ENCODE measurements at places on chromosomes 4 and X.
A peak's percentile ranks its signal among the peaks of the same experiment; 100 is the strongest.

DNA sequence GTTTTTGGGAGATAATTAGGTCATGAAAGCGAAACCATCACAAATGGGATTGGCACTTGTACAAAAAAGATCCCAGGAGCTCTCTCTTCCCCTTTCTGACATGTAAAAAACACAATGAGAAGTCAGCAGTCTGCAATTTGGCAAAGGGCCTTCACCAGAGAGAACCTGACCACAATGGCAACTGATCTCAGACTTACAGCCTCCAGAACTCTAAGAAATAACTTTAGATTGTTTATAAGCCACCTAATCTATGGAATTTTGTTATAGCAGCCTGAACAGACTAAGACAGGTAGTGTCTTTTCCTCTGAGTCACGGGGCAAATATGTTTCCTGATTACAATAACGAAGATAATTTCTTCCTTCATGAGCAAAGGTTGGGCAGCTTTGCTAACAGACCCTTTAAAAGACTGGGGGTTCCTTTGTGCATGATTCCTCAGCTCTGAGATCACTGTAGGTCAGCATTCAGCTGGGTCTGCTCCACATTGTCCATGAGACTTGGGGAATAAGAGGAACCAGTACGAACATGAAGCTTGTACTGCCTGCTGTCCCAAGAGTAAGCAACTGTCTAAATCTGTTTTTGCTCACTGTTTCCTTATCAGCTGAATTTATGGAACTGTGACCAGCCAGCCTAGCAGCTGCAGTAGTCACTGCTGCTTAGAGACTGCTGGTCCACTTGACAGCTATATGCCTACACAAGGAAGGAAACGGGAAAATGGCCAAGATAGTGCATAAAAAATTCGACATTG is 191.6 kb downstream of the ANAPC10 start:
- DNase-seq, result no peak

- no peak for DNase-seq
These were observed 81.6 kb upstream of the TBC1D9 start for GRCh38 chr4:140837736-140838135.

DNA sequence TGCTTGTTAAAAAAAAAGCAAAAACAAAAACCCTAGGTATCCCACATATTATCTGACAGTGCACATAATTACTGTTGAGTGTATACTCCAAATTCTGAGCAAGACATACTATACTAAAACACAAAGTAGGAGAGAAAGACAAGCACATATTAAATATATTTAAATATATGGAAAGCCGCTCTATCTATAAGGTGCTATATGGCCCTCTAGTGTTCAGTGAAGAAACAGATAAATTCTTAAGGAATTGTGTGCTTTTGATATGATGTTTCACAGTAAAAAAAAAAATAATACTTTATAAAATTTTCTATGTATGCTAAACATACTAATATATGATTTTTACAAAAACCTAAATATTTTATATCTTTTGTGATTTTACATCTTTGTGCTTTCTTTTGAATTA is 137.8 kb downstream of the FBXW7 start:
- no peak for DNase-seq

DNA sequence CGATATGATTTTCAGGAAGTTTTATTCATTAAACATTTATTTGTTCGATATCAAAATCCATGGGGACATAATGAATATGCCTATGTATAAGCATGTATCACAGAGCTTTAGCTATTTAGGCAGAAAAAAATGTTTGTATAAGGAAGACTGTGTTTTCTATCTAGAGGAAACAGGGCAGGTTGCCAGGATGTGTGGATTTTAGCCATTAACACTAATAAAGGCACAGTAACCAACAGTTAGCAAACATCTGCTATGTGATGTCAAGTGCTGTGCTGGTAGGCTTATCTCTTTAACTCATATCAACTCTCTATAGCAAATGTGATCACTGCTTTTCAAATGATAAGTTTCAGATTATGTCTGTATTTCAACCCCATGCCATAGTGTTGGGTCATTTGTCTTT is 708.9 kb upstream of the HS3ST1 start:
- DNase-seq, result no peak

DNA sequence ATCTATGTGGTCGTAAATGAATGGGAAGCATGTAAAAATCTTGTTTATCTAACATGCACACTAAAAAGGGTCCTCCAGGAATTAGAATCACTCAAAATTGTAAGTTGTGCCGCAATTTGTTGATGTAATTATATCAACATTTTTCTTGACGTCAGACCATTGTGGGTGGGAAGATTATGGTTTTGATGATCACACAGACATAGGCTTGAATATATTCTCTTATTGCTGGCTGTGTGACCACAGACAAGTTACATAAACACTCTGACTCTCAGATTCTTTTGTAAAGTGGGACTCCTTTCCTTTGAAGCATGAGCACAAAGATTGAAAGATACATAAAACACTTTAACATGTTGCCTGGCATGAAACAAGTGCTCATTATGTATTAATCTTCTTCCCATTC is 51.5 kb downstream of the IL1RAPL1 start:
- DNase-seq, result no peak

DNA sequence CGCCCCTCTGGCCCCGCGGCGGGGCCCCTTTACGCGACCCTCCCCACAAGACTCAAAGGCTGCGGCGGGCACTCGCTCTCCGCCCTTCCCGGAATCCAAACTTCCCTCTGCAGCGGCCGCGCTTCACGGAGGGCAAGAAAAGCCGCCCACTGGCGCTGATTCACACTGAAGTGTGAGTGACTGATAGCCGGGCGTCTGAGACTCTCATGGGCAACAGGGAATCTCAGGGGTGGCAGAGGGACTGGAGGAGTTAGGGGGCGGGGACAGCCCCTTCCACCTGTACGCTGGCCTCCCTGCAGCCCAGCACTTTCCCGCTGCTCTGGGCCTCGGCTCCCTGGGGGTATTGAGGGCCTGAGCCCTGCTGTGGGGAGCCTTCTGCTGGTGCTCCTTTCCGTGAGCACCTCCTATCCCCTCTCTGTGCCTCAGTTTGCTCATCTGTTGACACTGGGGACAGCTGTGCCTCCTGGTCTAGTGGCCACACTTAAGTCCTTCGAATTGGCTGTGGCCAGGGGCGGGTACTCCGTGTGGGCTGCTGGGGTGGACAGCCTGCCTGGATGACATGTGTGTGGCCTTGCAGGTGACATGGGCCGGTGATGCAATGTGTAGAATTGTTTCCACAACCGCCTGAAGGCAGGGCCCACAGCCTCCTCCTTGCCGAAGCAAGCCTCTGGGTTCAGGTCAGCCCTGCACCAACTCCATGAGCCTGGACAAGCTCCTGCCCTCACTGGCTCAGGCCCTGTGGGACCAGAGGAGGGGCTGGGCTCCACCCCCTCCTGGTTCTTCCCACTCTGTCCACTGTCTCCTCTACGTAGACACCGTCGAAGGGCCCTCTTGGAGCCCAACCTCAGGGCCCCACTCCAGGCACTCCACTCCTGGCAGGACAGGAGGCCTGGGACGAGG is 951 bp downstream of the SH3BP2 start:
- DNase-seq, result peak; percentile 4

- no peak for DNase-seq
These were observed 668.4 kb downstream of the FAT4 start for GRCh38 chr4:125983168-125983567.

DNA sequence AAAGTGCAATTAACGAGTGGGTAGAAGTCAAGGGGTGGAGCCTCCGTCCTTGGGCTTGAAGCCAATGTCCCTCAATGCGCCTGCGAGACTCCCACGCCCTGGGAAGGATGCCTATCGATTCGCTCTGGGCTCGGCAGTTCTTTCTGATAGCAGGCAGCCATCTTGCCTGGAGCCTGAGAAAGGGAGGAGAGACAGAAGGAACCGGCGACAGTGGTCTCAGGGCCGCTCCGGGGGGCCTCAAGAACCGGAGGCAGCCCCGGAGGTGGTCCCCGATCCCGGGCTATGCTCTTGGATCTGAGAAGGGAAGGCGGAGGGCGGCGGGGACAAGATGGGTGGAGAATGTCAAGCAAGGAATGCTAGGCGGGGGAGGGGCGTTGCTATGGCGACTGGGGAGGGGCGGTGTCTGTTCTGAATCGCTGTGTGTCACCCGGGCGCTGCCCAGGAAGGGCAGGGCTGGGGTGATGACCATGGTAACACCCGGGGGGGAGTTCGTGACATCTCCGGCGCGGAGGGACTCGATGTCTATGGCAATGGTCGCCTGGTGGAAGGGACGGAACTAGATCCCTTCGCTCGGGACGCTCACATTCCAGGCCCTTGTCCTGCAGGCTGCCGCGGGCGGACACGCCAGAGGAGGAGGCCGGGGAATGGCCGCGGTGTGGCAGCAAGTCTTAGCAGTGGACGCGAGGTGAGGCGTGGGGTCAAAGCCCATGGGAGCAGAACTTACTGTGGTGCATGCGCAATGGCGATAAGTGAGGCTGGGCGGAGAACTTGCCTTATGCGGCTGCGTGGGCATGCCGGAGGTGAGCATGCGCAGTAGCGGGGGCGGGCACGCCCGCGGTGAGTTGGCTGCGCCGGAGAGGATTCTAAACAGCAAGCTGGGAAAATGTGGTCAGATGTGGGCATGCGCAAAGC is at the start of gene WDR13:
WDR13 (plus strand) TSS at position 140 of the 912 bp plus-strand sequence; CDS start at position 645, 505 bp downstream.
- peak; percentile 74 for DNase-seq

DNA sequence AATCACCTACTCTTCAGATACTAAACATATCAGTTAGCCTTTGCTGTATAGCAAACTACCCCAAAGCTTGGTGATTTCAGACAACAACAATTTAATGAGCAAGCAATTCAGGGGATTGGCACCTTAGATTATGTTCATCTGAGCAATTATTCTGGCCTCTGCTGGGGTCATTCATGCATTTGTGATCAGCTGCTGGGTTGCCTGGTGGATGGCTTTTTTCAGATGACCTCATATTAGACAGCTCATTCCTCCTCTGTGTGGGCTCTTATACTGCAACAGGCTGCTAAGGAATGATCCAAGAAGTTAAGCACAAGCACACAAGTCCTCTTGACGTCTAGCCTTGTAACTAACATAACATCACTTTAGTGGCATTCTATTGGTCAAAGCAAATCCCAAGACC is 153.0 kb upstream of the PPP1R2C start:
- DNase-seq, result no peak

- no peak for DNase-seq
These were observed 4.0 kb downstream of the DIPK2B start for GRCh38 chrX:45196701-45197100.
